ENCODE measurements at places on chromosomes 2 and 18.
A peak's percentile ranks its signal among the peaks of the same experiment; 100 is the strongest.

DNA sequence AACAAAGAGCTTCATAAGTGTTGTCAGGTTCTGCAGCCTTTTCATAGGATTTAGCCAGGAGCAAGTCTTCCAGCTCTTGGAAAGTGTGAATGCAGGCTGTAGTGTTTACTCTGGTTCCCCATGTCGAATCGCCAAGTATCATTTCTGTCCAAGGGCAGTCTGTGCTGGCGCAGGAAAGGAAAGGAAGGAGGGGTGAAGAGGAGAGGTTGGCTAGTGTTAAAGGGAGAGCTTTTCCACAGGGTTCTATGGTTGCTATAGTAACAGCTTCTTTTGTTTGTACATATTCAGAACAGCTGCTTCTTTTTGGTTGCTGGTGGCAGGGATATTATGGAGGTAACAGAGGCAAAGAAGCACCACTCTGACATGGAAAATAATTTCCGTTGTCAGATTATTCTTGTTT lies 69.9 kb downstream of the KCNH7 start:
- no peak for DNase-seq

- DNase-seq, result no peak
Observed at GRCh38 chr2:152015552-152015951, 83.3 kb downstream of the CACNB4 start.

- no peak for DNase-seq
Observed at GRCh38 chr2:108960006-108960405, 29.0 kb downstream of the EDAR start.

GRCh38 chr2:163834221-163834620 lies 98.4 kb upstream of the FIGN start:
- no peak for DNase-seq

DNA sequence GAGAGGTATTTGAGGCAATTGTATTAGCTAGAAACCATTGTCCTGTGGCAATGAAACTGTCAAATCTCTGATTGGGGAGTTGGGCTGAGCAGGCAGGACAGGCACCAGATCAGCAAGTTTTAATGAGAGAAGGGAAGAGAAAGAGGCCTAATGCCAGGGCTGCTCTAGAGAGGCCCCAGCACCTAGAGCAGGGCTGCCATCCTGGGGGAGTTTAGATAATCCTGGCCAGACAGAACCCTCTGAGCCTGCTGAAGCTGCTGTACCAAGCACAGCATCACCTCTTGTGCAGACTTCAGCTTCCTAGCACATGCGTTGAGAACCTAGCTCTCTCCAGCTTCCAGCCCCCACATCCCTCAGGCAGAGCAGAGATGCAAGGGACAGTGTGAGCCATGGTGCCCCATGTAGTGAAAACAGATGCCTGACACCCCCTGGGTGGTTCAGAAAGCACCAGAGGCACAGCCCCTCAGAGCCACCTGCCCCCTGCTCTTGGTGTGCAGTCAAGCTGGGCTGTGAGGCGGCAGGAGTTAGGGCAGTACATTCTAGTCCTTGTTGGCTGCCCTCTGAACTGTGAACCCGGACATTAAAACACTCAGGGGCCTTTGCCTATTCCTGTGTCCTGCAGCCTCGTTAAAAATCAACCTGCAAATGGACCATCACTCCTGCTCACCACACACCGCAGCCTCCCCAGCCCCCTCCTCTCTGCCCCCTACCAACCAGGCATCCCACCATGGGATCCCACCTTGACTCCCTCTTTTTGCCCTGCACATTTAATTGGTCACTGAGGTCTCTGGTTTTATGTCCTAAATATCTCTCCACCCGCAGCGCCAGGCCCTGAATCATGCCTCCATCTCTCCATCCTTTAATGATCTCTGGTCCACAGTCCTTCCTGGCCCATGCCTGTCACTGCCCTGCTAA lies 52.7 kb downstream of the ADD2 start:
- no peak for DNase-seq

DNA sequence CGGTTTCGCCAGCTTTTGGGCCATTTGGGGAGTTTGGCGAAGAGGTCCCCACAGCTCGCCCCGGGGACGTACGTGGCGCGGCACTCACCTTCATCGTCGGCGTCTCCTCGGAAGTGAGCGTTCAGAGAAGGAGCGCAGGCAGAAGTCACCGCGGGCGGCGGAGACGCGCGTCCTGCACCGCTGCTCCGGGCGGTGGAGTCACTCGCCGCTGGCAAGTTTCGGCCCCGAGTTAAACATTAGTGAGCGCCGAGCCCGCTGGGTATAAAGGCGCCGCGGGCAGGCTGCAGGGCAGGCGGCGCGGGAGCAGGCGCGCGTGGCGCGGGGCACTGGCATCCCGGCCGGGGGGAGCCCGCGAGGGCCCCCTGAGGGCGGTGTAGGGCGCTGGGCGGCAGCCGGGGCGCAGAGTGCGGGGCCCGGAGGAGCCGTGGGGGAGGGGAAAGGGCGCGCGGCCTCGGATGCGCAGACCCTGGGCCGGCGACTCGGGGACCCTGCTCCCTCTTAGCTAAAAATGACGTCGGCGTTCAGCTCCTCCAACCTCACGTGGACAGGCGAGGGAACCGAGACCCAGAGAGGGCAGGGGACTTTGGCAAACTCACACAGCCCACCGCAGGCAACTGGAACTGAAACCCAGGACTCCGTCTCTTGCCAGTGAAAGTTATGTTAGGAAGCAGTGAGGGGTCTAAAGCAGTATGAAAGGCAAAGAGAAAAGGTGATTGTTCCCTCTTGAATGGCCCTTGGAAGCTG lies at the start of gene DPP4:
TSS of gene DPP4 (minus strand) at position 328 of the 744 bp plus-strand sequence. CDS start at position 94, 234 bp downstream.
- DNase-seq, result peak; percentile 1

- DNase-seq, result no peak
Observed at GRCh38 chr18:8711736-8712135, 6.4 kb downstream of the MTCL1 start.

- peak; percentile 53 for DNase-seq
Observed at GRCh38 chr2:11292464-11293255, 51.8 kb downstream of the ROCK2 start.
